ENCODE measurements at places on chromosomes 1 and 21.
A peak's percentile ranks its signal among the peaks of the same experiment; 100 is the strongest.

DNA sequence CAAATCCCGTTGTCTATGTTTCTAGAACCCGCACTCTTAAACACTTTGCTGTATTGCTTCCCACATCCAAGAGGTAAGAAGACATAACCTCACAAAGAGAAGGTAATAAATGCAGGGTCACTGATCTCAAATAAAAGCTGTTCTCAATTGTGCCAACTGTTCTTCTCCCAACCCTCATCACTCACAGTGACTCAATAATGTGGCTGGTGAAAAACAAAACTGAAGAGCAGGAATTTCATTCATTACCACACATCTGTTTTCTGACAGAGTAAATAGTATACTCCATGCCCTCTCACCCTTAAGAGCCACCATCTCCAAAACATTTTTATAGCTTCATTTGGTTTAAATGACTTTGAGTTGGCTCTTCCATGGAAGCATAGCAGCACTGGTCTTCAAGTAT is 6.2 kb upstream of the ERICH3 start:
- DNase-seq = no peak

DNA sequence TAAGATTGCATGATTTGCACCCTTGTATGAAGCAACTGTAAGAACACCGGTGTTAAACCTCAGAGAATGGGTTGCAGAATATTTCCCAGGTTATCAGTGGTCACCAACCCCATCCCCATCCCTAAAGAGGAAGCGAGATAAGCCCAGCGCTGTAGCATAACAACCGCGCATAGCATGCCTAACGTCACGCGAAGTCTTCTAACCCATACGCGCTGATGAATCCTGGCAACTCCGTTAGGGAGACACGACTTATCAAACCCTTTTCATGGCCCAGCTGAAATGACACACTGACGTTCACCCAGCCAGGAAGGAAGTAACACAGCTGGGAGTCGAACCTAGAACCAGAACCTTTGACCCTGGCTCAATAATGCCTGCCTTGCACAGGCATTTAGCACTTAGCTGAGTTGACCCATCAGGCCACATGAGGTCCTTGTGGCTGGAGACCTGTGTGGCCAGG is 24.2 kb downstream of the TMEM51 start:
- no peak for DNase-seq

- DNase-seq = no peak
Observed at GRCh38 chr21:30329203-30329875, 8.2 kb downstream of the KRTAP27-1 start.

GRCh38 chr1:5747426-5748285 is 244.6 kb downstream of the NPHP4 start:
- DNase-seq = peak; percentile 24

DNA sequence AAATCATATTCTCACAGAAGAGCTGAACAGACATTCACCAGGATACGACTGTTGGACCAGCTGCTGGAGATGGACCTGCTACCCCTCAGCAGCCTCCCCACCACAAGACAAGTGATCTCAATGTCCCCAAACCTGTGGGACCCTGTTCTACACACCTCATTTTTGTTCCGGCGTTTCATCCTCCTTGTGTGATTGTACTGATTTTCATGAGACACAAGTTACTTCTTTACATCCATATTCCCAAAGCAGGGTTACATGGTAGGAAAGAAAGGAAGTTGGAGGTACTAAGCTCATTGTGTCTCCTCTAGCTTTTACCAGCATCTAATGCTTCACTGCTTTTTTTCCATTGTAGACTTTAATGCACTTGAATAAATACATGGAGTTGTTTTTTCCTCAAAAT is 8.7 kb downstream of the ADAMTS1 start:
- no peak for DNase-seq

DNA sequence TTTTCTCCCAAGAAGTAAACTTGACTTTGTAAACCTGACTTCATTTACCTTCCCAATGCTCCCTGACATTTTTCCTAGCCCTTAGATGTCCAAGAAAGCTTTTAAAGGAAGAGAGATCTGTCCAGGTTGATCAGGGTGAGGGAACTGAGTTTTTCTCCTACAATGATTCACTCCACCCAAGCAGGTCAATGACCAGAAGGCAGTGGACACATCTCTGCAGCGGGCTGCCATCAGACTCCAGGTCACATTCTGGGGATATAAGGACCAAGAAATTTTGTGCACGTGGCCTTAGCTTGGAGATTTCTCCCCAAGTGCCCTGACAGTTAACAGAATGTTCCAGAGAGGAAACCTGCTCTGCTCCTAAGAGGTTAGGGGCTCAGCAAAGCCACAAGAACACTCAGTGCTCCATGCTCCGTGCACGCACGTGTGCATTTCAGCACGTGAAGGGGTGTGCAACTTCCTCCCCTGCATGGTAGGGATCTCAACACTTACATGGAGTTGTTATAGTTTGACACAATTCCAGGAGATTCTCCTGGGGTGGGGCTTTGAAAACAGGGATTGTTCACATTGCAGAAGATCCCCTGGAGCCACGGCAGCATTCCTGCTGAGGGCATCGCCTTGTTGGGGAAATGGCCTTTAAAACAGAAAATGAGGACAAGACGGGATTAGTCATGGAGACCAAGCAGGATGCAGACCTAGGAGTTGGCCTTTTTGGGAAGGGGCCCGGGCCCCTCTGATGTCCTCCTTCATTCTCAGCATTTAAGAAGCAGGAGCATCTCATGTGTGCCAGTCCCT is 9.8 kb downstream of the ABCA4 start:
- no peak for DNase-seq

DNA sequence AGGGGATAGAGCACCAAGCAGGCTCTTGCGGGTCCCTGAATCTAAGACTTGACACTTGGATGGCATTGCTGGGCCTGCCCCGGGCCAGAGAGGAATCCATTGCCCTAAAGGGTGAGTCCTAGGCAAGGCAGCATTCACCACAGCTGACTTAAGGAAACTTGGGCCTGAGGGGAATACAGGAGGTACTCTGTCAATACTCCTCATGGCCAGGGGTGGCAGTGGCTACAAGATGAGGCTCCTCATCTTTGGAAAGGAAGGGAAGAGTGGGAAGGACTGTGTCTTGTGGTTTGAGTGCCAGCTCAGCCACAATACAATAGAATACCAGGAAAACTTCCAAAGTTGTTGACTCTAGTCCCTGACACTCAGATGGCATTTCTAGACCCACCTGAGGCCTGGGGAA is 5.1 kb downstream of the KRTAP22-1 start:
- no peak for DNase-seq

- DNase-seq = no peak
Observed at GRCh38 chr1:5917281-5917590, 75.0 kb downstream of the NPHP4 start.

DNA sequence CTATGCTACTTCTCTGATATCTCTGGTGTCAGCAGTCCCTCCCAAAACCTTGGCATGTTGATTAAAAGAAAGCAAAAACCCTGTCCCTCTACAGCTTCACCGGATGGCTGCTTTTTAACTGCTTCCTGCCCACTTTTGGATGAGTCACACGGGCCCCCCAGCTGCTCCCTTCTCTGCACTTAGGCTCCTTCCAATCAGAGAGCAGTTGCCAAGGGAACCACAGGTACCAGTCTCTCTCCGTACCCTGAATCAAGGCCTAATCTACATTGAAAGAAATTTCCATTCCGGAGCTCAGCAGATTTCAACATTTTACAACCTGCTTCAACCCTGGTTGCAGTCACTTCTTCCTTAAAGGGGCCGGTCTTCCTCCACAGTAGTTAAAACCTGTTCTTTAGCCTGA is 70.6 kb upstream of the GJB5 start:
- DNase-seq = peak; percentile 57

- DNase-seq = no peak
Observed at GRCh38 chr1:205373798-205374175, 17.1 kb upstream of the KLHDC8A start.

GRCh38 chr1:100458661-100459357 is 79.1 kb upstream of the GPR88 start:
- DNase-seq = no peak

GRCh38 chr1:182974506-182975191 is 21.7 kb upstream of the SHCBP1L start:
- no peak for DNase-seq

DNA sequence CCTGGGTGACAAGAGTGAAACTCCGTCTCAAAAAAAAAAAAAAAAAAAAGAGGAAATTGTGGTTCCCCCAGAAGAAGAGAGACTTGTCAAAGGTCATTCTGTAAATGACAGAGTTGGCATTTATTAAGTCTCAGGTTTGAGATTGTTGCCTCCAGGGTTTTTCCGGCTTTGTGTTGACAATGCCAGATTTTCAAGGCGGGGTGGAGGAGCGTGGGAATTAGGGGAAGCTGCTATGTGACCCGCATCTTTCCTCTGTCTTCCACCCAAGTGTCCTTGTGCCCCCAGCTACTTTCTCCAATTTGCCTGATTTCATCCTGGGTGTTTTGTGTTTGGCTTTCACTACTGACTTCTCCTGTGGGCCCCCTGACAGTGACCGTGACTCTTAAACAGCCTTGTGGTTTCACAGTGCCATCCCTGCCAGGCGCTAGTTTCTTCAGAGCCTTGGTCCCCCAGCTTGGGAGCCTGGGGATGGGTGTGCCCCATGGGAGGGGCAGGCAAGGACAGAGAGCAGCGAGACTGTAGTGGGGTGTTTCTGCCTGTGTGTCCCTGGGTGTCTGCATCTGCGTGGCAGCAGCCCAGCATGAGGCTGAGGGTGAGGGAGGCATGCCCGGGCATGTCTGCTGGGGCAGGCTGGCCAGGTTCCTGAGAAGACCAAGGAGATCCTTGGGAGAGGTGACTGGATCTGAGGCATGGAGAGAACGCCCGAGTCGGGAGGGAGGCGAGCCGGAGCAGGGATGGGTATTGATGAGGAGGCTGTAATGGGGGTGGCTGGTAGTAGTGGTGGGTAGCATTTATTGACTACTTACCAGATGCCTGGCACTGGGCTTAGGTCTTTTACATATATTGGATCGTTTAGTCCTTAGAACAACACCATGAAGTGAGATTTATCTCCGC is 46.3 kb downstream of the IER5 start:
- DNase-seq = no peak

DNA sequence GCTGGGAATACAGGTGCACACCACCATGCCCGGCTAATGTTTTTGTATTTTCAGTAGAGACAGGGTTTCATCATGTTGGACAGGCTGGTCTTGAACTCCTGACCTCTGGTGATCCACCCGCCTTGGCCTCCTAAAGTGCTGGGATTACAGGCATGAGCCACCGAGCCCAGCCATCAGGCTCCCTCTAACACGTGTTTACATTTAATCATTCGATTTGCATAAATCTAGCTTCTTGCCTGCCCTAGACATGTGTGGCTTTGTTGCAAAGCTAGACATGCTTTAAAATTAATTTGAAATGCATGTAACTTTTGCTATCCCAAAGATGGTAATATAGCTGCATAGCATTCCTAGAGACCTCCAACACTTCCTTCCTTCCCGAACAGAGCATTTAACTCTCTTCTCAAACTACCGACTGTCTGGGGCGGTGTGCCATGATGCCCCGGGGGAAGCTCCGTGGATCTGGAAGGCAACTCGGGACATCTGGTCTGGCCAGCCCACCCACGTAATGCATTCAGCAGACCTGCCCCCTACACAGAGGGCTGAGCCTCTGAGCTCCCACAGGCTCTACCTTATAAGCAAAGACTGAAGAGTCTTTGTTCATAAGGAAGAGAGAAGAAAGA is 34.6 kb upstream of the NID1 start:
- no peak for DNase-seq

GRCh38 chr21:8992731-8993174 is 1528.6 kb upstream of the TPTE start:
- DNase-seq = peak; percentile 73

DNA sequence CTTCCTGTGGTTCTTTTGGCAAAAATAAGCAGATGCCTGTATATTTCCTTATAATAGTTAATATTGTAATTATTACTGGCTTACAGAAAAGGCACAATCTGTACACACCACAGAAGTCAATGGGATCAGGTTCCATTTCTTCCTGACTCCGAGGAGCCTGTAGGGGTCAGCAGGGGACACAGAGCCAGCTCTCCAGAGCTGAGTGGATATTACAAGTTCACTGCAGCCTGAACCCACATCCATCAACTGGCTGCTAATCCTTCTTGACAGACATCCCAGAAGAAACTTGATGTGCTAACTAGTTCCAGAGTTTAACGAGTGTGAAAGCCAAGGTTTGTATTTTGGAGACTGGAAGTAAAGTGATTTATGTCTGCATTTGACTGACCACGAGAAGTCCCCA is 203.8 kb downstream of the LMX1A start:
- DNase-seq = no peak

DNA sequence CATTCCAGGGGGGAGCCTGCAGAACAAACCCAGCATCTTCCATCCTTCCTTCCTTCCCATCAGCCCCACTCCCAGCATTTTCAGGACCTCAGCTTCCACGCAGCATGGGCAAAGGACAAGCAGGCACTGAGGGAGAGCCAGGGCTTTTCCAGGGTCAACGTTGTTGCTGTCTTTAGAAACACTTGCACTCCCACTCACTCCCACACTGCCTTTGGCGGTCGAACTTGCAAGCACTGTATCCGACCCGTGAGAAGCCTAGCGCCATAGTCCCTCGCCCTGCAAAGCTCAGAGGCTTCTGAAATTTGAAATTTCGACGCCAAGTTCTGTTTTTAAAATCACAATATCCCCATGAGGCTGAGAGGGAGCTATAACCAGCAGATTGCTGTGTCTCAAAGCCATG is 47.4 kb downstream of the KCNAB2 start:
- peak; percentile 66 for DNase-seq

- DNase-seq = no peak
Observed at GRCh38 chr1:192707978-192708547, 72.1 kb downstream of the RGS13 start.

- DNase-seq = no peak
Observed at GRCh38 chr1:24351918-24352627, 32.9 kb downstream of the GRHL3 start.

DNA sequence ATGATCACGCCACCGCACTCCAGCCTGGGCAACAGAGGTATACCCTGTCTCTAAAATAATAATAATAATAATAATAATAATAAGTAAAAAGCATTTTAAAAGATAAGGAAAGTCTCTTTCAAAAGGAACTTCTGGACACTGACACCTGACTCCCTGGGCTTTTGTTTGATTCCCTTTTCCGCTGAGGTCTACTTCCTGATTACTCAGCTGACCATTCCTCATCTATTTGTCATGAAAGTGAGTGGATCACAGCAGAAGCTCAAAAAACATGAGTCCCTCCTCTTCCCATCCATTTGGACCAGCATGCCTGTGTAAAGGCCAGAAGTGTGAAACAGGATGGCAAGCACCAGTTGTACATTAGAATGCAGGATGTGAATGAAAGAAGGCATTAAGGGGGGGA is 61.1 kb upstream of the FBXO28 start:
- DNase-seq = no peak
